ENCODE measurements at places on chromosomes 1 and 21. TPM values are rescaled to one million over a fixed set of nuclear protein-coding genes. Genes with fewer than 3 reads are reported as not detected.

Gene CA6
- total RNA-seq, result not detected

Gene GRIK1
- 0.49 TPM for total RNA-seq

GRCh38 chr1:119782631-119783325, 14.1 kb upstream of the HMGCS2 start:
- no peak for DNase-seq

- DNase-seq, result no peak
Observed at GRCh38 chr21:29318354-29318753, 19.6 kb downstream of the BACH1 start.

- no peak for DNase-seq
Observed at GRCh38 chr1:46692811-46693770, 21.4 kb downstream of the TEX38 start.

GRCh38 chr1:174204697-174205308, 45.5 kb downstream of the RABGAP1L start:
- no peak for DNase-seq

Gene PTGS2
- total RNA-seq, result 16.0 TPM

DNA sequence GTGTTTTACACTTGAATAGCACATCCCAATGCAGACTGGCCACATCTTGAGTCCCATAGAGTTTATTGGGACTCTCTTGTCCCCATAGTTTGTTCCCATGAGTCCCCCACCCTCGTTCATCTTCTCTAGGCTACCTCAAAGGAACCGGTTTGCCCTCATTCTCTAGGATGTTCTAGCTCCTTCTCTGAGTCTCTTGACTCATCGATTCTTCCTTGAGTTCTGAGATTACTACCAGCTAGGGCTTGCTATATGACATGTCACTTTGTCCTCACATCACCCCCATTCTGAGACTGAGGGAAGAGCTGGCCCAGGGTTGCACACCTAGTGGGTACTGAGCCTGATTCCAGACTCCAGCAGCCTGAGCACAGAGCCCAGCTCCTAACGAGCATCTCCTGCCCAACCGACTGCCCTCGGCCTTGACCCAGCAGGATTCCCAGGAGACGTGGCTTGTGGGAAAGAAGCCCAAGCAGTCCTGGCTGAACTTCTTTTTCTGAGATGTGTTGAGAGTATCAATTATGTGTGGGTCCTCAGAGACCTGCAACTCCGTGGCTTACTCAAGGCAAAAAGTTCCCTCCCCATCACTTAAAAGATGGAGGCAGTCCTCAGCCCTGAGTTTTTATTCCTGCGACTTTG, 42.0 kb downstream of the TMEM51 start:
- no peak for DNase-seq

GRCh38 chr1:32413507-32414185, 19.4 kb upstream of the BSDC1 start:
- peak; percentile 60 for DNase-seq

GRCh38 chr1:75097654-75098053, 36.5 kb upstream of the LHX8 start:
- no peak for DNase-seq

Gene SPRR3
- 79.0 TPM for total RNA-seq

DNA sequence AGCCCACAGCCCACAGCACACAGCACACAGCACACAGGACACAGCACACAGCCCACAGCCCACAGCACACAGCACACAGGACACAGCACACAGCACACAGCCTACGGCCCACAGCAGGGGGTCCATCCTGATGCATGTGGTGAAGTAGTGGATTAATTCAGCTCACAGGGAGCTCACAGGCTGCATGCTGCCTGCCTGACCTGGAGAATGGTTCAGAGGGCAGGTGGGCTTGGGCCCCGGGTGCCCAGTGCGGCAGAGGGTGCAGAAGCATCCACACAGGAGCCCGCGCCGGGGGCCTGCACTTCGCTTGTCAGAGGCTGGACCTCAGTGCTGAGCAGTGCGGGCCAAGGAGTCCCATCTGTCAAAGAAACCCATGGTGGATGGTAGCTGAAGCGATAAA, 21.1 kb upstream of the AJAP1 start:
- DNase-seq, result no peak

Gene ARMH1
- total RNA-seq, result 3.0 TPM

- DNase-seq, result no peak
Observed at GRCh38 chr21:31530897-31531705, 128.4 kb upstream of the SOD1 start.

- DNase-seq, result no peak
Observed at GRCh38 chr1:58941471-58942289, 157.8 kb upstream of the JUN start.

GRCh38 chr21:34335316-34335715, 28.5 kb upstream of the KCNE2 start:
- DNase-seq, result peak; percentile 35

Gene S100A12
- total RNA-seq, result not detected
